ENCODE measurements at places on chromosomes 13 and 19.

DNA sequence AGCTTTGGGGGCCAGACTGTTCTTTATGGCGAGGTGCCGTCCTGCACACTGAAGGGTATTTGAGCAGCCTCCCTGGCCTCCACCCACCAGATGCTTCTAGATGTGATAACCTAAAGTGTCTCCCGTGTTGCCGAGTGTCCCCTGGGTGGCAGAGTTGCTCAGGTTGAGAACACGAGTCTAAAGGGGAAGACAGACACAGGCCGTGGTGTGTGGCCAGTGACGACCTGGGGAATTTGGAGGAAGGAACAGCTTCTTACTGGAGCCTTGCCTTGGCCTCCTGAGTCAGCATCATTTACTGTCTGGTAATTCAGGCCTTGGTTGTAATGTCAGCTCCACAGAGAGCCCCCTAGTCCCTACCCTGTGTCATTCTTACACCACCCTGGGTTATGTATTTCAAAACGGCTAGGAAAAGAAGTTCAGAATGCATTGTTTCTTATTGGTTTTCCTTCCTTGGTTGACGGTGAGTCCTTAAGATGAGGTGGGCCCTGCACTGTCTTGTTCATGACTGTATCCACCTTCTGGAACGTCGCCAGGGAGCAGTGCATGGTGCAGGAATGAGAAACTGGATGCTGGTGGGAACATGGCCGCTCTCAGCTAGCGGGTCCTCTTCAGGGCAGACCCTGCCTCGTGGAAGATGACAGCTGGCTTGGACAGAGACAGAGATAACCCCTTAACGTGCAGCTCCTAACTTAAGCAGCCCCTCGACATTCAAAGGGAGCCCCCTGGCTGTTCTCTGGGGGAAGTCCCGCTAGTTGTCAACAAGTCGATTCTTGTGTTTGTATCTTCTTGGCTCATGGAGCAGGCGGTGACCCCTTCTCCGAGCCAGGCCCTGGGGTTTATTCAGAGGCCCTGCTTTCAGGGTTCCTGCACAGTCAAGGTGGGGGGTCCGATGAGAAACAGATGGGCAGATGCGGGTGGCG lies 7.2 kb downstream of the SIN3B start:
- DNase-seq, result peak; percentile 26

GRCh38 chr13:73981595-73981994 lies 152.6 kb downstream of the KLF12 start:
- no peak for DNase-seq

DNA sequence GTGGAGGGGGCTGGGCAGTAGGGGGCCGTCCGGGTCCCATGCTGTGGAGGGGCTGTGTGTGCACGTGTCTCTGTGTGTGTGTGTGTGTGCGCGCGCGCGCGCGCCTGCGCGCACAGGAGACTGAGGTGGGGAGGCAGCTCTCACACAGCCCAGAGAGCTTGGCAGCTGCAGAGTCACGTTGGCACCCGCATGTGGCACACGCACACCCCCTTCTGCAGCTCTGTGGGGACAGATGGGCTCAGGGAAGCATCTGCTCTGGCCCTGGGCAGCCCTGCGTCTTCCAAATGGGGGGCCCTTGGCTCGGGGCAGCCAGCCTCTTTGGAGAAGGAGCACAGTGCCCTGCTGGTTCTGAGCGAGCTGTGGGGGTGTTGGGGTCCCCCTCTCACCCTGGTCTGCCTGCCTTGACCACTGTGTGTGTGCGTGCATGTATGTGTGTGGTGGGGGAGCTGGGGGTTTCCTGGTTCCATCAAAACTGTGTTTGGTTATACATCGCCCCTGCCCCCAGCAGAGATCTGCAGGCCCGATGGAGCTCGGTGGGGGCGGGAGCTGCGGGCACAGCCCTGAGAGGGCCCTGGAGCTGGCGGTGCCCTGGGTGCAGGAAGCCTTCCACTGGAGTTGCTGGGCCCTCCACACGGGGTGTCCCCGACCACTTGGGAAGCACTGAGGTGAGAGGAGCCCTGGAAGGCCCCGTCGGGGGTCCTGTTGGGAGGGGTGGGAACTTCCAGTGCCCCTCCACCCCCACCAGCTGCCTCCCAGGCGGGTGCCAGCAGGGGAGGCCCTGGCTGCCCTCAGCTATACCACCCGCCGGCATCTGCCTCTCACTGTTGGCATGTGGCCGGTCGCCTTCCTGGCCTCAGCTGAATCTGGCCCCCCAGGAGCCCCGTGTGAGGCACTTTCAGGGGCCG lies 67.1 kb downstream of the KDM4B start:
- DNase-seq, result no peak

DNA sequence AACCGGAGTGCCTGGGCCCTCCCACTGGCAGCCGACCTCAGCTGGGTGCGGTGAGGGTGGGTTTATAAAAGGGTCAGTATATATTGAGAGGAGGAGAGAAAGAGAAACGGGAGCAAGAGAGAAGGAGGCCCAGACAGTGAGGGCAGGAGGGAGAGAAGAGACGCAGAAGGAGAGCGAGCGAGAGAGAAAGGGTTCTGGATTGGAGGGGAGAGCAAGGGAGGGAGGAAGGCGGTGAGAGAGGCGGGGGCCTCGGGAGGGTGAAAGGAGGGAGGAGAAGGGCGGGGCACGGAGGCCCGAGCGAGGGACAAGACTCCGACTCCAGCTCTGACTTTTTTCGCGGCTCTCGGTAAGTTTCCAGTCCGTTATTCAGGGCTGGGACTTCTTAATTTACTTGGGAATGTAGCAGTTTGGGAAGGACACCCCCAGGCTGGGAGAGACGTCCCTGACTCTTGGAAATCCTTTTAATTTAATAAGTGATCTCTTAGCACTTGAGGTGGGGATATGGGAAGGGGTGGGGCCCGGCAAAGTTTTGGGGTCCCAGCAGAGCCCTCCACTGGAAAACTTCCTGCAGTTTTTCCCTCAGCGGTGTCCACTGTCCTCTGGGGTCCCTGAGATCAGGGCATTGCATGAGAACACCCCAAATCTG lies at the start of gene EMP3:
Gene EMP3 (plus strand): TSS at position 288 of the 646 bp plus-strand sequence. CDS start 1,293 bp downstream, outside the sequence.
- DNase-seq, result peak; percentile 74

GRCh38 chr19:11261971-11262839 lies at the start of gene DOCK6:
Gene DOCK6, minus strand, starts transcription at chr19:11262524. Its CDS starts 84 bp downstream, at chr19:11262440.
- DNase-seq, result no peak

GRCh38 chr19:34319230-34319585 lies 45.8 kb upstream of the GPI start:
- no peak for DNase-seq

DNA sequence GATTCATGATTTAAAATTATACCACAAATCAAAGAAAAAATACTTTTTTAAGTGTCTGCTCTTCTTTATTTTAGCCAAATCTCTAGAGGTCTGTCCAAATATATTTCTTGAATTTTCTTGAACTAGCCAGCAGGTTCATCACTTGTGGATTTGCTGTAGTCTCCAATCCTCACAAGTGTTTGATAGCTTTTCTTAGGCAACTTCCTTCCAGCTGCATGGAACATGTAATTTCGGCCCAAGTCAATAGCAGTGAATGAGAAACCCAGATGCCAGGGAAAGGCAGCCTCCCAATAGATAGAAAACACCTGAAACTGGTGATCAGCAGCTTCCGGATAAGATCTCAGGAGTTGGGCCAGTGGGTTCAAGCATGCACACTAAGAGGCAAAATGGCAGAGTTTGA lies 15.6 kb upstream of the RNASEH2B start:
- DNase-seq, result no peak

GRCh38 chr19:12692960-12693359 lies 3.5 kb downstream of the FBXW9 start:
- DNase-seq, result no peak

- DNase-seq, result no peak
Measured at GRCh38 chr13:19860884-19861655, 2.4 kb downstream of the ZMYM5 start.
